ENCODE measurements at places on chromosomes 1 and 21. TPM values are rescaled to one million over a fixed set of nuclear protein-coding genes. Genes with fewer than 3 reads are reported as not detected.

- no peak for DNase-seq
These were observed 1.4 kb downstream of the LDLRAP1 start for GRCh38 chr1:25544819-25545218.

DNA sequence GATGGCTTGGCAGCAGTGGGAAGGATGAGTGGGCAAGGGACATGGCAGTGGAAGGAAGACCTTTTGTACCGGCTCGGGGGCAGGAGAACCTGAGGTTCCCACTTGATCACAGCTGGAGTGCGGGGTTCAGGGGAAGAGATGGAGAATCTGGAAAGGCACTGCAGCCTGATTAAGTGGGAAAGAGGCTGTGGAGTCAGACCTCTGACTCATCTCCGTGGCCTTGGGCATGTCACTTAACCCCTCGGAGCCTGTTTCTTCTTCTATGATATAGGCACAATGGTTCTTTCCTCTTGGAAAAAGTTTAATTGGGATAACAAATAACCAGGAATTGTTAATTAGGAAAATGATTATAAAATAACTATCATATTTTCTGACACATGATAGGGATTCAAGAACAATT lies 13.1 kb upstream of the TMEM61 start:
- no peak for DNase-seq

DNA sequence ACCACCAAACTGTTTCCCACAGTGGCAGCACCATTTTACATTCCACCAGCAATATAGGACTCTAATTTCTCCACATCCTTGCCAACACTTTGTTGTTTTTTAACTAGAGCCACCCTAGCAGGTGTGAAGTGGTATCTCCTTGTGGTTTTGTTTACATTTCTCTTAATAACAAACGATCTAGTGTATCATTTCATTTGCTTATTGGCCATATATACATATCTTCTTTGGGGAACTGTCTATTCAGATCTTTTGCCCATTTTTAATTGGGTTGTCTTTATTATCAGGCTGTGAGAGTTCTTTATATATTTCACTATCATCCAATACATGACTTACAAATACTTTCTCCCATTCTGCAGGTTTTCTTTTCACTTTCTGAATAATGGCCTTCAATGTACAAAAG lies 18.0 kb downstream of the TRIM33 start:
- DNase-seq, result no peak

DNA sequence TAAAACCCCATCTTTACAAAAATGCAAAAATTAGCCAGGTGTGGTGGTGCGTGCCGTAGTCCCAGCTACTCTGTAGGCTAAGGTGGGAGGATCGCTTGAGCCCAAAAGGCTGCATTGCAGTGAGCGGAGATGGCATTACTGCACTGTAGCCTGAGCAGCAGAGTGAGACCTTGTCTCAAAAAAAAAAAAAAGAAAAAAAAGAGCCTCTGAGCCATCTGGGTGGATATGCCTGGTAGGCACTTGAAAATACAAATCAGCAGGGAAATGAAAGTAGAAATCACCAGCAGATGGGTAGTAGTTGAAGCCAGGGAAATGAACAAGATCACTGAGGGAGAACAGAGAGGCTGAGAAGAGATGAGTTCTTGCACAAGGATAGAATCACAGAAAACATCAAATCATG lies 131.0 kb upstream of the HMCN1 start:
- DNase-seq, result no peak

DNA sequence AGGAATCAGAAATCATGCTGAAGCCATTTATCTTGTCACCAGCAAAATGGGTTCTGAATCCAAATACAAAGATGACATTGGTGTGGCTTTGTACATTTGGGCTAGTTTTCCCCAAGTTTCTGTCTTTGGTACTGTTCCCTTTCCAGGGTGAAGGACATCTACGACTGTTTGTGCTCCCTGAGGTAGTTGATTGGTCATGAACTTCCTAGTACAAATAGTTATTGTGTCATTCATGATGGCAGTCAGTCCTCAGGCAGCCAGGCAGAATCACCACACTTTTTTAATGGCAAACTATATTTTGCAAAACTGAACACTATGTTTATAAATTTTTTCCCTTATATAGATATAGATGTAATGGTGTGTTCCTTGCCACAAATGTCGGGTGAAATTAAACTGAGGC lies 46.0 kb downstream of the CEP350 start:
- DNase-seq, result no peak

DNA sequence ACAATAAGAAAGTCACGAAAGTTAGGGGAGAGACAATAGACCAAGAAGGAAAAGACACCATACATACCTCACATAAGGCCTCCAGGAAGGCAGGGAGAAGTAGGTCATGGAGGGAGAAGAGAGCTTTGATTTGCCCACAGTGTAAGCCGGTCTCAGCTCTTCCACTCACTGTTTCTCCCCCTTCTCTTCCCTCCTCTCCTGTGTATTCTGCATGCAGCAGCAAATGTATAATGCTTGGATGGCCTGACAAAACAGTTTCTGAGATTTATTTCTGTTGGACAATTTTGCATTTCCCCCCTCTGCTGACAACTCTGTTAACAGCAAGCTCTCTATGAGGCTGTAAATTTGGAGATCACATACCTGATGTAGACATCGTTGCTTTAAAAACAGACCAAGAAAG lies 318.9 kb downstream of the OMA1 start:
- no peak for DNase-seq

DNA sequence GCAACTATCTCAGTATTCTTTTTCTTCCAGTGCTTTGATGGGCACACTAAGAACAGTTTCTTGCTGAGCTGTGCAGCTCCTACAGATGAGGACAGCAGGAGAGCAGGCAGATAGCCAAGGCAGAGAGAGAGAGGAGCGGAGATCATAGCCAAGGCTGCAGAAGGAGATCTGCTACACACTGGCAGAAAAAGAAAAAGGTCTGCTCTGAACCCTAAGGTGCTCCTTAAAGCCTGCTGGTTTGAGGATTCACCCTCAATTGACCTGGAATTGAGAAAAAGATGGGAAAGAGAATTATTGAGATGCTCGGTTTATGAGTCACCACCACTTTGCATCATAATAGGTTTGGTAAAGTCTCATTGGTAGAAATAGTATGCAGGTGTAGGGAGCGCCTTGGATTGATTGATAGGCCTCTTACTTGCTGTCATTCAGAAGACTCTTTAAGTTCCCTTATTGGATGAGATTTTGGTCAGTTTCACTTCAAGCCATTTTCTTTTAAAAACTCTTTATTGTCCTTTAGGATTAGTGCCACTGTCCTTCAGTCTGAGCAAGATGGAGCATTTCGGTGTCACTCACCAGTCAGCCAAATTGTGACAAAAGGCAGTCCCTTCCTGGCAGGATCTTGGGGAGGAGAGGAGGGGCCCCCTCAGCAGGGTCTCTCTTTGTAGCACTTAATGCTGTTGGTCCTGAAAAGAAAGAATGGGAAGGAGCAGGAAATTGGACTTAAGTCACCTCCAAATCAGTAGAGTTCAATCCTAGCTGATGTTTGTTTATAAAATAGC lies 685.0 kb downstream of the ADGRL2 start:
- peak; percentile 81 for DNase-seq

DNA sequence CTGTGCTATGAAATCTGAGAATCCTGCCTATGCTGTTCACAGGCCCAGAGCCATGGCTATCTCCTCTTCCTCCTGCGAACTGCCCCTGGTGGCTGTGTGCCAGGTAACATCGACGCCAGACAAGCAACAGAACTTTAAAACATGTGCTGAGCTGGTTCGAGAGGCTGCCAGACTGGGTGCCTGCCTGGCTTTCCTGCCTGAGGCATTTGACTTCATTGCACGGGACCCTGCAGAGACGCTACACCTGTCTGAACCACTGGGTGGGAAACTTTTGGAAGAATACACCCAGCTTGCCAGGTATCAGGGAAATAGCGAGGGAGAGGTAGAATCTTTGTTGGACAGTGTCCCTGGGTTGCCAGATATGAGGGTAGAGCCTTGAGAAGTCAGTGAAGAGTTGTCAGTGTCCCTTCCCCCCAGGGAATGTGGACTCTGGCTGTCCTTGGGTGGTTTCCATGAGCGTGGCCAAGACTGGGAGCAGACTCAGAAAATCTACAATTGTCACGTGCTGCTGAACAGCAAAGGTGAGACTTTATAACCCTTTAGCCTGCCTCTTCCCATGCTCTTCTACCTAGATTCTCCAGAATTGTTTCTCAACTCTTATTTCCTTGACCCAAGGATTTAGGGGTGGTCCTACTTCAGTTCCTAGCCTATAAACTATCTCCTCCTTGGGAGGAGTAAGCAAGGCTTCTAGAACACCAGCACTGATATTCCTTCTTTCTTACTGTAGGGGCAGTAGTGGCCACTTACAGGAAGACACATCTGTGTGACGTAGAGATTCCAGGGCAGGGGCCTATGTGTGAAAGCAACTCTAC lies 1.4 kb downstream of the NIT1 start:
- DNase-seq, result peak; percentile 53

DNA sequence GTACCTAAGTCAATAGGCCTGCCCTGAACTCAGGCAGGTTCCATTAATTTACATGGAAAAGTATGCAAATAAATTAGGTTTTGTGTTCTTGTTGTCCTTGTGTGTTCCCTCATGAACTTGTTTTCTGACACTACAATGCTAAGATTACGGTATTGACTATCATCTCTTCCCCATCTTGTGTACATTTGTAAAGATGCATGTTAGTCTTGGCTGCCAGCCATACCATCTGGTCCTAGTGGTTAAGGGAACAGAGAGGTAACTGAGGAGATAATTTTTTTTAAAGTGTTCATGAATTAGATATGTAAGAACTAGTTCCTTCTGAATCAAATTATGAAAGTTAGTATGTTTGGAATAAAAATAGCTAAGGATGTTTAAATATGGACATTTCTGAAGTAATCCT lies 167.6 kb upstream of the ADAMTS5 start:
- DNase-seq, result no peak

DNA sequence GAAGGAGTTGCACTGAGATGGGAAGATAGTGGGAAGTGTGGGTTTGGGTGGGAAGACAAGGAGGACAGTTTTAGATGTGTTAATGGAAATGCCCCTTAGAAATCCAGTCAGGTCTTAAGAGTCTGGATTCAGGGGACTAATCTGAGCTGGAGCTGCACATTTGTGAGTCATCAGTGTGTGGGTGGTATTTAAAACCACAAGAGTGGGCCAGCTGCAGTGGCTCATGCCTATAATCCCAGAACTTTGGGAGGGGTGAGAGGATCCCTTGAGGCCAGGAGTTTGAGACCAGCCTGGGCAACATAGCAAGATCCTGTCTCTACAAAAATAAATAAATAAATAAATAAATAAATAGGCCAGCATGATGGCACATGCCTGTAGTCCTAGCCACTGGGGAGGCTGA lies 40.9 kb upstream of the SLC6A9 start:
- DNase-seq, result no peak

DNA sequence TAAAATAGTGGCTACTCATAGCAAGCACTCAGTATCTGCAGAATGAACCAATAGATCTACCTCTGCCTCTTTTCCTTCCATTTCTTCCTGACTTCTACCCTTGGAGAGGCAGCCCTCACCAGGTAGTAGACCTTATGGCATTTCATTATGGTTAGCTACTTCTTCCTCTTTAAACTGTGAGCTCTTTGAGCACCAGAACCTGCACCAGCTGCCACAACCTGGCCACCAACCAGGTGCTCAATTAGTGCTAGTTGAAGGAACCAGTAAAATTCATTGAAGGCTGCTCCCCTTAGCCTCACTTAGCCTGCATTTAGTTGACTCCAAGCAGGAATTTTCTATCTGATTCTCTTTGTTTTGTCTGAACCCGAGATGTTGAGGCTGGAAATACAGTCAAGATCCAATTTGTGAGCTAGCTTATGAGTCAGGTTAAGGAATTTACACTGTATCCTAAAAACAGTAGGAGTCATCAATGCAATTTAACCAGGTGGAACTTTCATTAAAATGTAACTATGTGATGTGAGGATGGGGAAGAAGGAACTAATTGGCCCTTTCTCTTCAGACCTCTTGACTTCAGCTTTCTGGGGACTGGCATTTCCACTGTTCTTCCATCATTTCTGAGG lies 81.5 kb upstream of the UBE2U start:
- no peak for DNase-seq

GRCh38 chr1:33030575-33030974 lies 6.1 kb downstream of the AK2 start:
- DNase-seq, result no peak

GRCh38 chr21:41610042-41610839 lies 102.3 kb upstream of the TMPRSS2 start:
- peak; percentile 48 for DNase-seq

GRCh38 chr1:8641377-8641997 lies 176.0 kb downstream of the RERE start:
- DNase-seq, result no peak

- DNase-seq, result no peak
These were observed 36.6 kb upstream of the ECE1 start for GRCh38 chr1:21326861-21327344.

- no peak for DNase-seq
These were observed 38.9 kb downstream of the FAM163A start for GRCh38 chr1:179781962-179782361.

- no peak for DNase-seq
These were observed 4.8 kb downstream of the ARPC5 start for GRCh38 chr1:183630748-183631147.

DNA sequence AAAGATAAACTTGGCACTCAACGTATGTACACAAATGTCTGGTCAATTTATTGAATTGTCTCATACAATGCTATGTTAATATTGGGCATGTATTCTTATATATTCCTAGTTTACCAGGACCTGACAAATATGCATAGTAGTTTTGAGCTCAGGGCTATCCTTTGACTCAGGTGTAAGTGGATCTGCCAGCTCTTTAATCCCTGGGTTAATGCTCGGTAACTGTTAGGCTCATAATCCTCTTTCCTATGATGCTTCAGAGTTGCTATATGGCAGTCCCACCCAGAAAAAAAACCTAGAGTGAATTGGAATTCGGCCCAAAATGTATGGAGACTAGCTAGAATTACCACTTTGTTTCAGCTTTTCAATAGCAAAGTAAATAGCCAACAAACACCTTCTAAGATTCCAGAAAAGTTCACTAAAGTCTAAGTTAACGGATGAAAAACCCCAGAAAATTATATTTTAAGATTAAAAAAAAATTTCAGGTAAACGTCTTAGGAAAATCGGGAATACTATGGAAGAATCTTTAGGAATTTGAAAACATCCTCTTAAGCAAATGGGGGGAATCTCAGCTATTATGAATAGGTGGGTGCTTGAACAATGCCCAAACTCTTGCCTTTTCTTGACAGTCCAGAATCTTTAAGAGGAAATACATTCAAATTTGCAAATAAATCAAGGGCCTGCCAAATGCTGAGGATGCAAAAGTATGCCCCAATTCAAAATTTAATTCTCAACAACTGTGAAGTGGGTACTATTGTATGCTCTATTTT lies 10.9 kb downstream of the H3-3A start:
- no peak for DNase-seq

GRCh38 chr1:117120774-117121588 lies 568 bp downstream of the TRIM45 start:
- no peak for DNase-seq

SPOCD1 gene
- 0.38 TPM for polyA plus RNA-seq

ARPC5 gene
- polyA plus RNA-seq, result 96.6 TPM

APCS gene
- polyA plus RNA-seq, result not detected

IFNLR1 gene
- polyA plus RNA-seq, result not detected

NOS1AP gene
- 1.2 TPM for polyA plus RNA-seq

C1orf115 gene
- polyA plus RNA-seq, result 11.8 TPM

OLIG2 gene
- not detected for polyA plus RNA-seq

LCE1D gene
- not detected for polyA plus RNA-seq

FABP3 gene
- polyA plus RNA-seq, result 159 TPM

Measured in muscle of arm (tissue), 14 donors.